AG04449 (cell line): ENCODE measurements at places on chromosomes 7 and 10.

GRCh38 chr10:100826031-100826651 is 80.8 kb downstream of the PAX2 start:
- DNase-seq = no peak

- no peak for DNase-seq
Observed at GRCh38 chr10:113692271-113692670, 12.6 kb downstream of the CASP7 start.

- DNase-seq = no peak
Observed at GRCh38 chr10:74855027-74855426, 28.6 kb downstream of the KAT6B start.

DNA sequence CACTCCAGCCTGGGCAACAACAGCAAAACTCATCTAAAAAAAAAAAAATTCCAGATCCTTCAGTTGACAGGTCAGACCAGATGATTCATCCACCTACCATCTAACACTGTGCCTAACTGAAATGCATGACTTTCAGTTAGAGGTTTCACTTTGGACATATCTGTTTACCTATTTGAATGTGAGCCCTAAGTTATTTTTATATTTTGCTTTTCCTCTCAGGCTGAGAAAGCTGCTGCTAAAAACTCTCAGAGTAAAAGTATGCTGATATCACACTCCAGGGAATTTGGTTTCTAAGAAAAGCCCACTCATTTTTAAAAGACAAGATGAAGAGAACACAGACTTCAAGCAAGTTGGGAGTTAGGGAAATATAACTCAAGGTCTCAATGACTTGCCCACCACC is 126.0 kb downstream of the SGMS1 start:
- DNase-seq = peak; percentile 53

DNA sequence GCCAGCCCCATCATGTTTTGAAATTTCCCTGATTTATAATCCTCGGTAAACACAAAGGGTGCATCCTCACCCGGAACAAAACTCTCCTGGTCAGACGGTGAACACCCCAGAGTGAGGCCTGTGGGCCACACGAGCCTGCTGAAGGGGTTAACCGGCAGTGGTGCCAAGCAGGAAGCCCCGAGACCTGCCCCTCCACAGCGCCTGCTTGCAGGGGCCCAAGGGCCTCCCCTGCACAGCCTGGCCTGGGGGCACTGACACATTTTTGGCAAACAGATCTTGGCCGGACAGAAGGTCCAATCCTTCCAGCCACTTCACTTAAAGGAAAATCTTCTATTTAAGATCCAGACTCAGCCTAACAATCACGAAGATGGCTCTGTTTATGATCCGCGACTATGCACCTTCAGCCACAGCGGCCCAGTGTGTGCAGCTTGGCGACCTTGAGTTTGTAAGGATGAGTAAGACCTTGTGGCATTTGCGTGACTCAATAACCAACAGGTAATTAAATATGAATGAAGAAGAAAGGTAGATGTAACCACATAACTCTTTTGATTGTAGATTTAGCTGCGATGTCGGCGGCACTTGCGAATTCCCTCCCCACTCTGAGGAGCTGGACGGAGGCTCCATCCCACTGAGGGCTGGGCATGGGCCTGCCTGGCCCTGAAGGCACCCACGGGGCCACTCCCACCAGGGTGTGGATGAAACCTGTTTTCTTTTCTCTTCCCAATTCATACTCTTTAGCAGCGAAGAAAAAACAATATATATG is 328.2 kb downstream of the DNAJB6 start:
- no peak for DNase-seq

DNA sequence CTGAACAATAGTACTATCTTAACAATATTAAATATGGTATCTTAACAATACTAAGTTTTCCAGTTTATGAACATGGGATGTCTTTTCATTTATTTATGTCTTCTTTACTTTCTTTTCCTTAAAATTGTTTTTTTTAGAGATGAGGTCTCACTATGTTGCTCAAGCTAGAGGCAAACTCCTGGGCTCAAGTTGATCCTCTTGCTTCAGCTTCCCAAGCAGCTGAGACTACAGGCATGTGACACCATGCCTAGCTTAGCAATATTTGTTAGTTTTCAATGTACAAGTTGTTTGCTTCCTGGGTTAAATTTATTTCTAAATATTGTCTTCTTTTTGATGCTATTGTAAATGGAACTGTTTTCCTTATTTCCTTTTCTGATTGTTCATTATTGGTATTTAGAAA is 16.9 kb downstream of the CDH23 start:
- no peak for DNase-seq

DNA sequence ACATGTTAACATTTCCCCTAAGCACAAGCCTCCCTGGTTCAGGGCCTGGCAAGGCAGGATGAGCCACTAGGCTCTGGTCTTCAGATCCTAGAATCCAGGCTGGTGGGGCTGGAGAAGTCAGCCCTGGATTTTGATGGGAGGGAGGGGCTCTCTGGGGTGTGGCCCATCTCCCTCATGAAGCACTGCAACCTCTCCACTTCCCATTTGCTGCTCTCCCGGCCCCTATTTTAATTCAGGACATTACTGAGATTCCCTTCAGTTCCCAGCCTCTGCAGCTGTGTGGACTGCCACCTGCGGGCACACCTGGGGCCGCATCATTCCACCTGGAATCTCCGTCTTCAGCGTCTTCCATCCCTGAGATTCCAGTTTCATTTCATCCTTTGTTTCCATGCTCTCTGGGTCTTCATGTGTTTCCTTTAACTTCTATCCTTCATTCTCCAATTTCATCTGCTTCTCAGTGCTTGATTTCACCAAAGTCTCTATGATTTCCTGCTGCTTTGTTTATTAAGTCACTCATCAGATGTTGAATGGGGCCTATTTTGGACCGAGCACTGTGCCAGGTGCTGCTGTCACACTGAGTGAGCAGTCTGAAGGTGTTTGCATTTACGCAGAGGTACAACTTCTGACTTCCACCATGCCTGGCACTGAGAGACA is 253.6 kb downstream of the WDR37 start:
- DNase-seq = no peak

GRCh38 chr10:118701529-118702323 is 53.0 kb downstream of the CACUL1 start:
- DNase-seq = peak; percentile 55

DNA sequence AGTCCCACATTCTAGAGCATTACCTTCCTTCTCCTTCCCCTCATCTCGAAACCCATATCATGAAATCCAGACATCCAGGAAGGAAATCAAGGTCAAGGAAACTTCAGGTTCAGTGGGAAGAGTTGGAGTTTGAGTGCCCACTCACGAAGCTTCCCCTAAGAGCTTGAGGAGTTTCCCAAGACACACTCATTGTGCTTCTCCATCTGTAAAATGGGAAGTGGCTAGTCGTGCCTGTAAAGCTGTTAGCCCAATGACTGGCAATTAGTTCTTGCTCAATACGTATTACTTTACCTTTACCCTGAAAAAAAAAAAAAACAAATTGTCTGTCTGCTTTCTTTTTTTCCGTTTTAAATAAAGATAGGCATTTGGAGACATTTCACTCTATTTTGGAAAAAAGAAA is 42.3 kb downstream of the GPAM start:
- no peak for DNase-seq

GRCh38 chr10:88409236-88409635 is 173.9 kb downstream of the RNLS start:
- DNase-seq = no peak

- no peak for DNase-seq
Observed at GRCh38 chr7:38327637-38328036, 54.2 kb upstream of the TARP start.

- DNase-seq = no peak
Observed at GRCh38 chr10:5738427-5738826, 53.8 kb downstream of the TASOR2 start.

DNA sequence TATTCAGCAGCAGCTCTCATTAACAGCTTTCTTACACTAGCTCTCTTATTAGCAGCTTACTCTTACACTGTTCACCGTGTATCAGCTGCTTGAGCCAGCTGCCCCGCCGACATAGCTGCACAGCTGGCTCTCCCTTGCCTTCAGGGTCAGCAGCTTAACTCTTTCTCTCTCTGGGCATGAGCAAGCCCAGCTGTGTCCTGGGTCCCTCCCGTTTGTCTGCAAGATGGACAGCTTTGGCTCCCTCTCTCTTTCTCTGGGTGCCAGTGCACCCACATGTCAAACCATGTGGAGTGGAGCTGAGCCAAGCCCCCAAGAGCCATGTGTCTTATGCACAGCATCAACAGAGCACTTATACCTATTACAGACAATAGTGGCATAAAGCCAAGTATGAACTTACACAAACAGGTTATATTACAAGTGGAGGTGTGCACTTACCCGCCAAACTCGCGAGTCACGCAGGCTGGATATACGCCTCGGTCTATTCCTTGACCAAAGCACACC is 35.7 kb upstream of the MTPAP start:
- no peak for DNase-seq

GRCh38 chr10:28722065-28722803 is 44.9 kb downstream of the BAMBI start:
- no peak for DNase-seq

DNA sequence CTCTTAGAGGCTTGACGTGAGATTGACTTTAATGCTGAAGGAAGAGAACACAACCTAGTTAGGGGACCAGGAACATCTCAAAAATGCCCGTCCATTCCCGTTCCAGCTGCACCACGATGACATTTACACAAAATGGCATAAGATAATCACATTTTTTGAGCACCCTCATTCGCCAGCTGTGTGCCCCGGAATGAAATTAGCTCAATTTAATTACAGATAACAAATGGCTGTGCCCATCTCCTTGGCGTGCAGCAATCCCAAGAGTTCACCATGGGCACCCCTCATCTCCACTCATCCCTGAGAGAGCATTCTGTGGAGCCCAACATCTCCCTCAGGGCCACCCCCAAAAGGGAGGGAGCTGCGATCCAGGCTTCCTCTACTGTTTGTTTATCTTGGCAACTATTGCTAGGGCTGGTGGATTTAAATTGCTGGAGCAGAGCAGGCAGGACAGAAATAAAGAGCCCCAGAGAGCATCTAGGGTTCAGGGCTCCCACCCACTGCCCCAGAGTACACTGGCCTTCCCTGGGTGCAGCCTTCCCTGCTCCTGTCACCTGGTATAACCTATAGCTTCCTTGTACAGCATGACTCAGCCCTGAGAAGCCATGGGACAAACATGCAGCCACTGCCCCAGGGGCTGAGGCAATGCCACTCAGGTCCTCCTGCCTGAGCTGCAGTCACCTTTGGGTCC is 263.5 kb downstream of the ZEB1 start:
- no peak for DNase-seq

DNA sequence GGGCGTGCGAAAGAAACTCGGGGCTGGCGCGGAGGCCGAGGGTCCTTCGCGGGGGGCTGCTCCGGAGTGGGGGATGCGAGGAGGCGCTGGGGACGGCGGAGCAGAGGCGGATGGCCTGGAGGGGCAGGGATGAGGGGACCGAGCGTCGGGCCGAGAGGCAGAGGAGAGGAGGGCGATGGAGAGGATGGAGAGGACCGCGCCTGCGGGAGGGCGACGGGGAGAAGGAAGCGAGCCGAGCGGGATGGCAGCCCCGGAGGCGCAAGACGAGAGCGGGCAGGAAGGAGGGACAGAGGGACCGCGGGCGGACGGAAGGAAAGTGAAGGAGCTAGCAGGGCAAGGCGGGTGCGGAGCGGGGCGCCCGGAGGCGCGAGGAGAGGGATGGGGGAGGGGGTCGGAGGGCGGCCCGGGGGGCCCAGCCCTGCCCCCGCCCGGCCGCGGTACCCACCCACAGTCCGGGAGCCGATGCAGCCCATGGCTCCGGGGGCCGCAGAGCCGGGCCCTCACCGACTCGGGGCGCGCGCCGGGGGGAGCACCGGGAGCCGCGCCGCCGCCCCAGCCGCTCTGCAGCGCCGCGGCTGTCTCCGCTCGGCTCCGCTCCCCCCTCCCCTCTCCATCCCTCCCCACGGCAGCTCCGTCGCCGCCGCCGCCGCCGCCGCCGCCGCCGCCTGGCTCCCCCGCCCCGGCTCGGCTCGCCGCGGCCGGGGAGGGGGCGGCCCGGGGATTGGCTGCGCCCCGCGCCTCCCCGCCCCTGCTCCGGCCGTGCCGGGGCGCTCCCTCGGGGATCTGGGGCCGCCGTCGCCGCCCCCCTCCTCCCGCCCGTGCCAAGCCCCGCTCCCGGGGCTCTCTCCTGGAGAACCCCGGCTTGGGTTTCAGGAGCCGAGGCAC is at the start of gene FAM131B:
TSS of gene FAM131B (minus strand) at position 583 of the 885 bp plus-strand sequence. CDS start at position 473, 110 bp downstream.
- DNase-seq = no peak

DNA sequence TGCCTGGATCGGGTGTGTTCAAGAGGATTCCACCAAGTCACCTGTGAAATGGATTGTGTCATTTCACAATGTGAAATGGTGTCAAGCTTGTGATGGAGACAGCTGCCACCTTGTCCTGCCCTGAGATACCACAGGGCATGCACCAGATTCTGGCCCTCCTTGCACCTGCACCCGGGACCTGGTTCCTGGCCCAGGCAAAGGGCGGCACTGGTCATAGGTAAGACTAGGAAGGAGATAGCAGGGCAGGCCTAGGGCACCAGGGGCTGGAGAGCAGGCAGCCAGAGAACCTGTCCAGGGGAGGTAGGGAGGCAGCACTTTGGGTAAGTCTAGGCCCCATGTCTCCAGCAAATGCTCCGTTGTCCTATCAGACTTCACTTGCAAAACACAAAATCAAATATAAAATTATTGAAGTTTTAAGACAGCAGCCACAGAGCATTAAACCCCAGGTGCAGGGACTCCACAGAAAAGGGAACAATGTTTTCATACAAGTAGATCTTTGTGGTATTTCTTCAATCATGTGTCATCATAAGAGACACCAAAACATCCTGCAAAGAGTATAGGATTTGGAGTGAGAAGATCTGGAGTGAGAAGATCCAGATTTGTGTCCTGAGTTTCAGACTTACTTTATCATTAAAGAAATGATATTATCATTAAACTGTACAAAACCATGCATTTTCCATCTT is 22.7 kb upstream of the ZNF800 start:
- DNase-seq = no peak

DNA sequence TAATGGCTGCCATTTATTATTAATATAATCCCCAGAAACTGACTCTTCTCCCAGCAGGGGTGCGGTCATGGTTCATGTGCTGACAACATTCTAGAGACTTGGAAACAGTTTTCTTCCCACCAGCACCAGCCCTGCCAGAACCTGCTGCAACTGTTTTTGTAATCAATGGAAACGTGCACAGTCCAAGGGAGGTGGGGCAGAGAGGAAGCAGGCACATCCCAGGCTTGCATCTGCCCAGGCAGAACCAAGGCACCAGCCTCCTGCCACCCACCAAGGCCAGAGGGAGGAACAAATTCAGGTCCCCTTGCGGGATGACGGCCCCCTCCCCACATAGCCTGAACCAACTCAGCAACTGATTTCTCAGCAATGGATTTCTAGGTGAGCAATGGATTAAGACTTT is 119.0 kb downstream of the OAT start:
- no peak for DNase-seq

- DNase-seq = no peak
Observed at GRCh38 chr10:89301721-89302445, at the start of gene IFIT2. TSS of gene IFIT2 (plus strand) at chr10:89302046. CDS start at chr10:89302124, 78 bp downstream.

- no peak for DNase-seq
Observed at GRCh38 chr7:41219276-41219675, 483.6 kb downstream of the INHBA start.
